ENCODE measurements at places on chromosomes 5 and 9. TPM values are rescaled to one million over a fixed set of nuclear protein-coding genes. Genes with fewer than 3 reads are reported as not detected.

The CCL28 gene
- total RNA-seq = 8.9 TPM

The LCN15 gene
- total RNA-seq = not detected

The ENTPD2 gene
- total RNA-seq = not detected

The SETD9 gene
- 10.0 TPM for total RNA-seq

Measured in hematopoietic multipotent progenitor cell (in vitro differentiated cells).